ENCODE measurements at places on chromosomes 1 and 21.

GRCh38 chr1:179708434-179709195, 34.5 kb upstream of the FAM163A start:
- DNase-seq = peak; percentile 65

GRCh38 chr1:116814926-116815723, 60.9 kb downstream of the CD2 start:
- DNase-seq = no peak

DNA sequence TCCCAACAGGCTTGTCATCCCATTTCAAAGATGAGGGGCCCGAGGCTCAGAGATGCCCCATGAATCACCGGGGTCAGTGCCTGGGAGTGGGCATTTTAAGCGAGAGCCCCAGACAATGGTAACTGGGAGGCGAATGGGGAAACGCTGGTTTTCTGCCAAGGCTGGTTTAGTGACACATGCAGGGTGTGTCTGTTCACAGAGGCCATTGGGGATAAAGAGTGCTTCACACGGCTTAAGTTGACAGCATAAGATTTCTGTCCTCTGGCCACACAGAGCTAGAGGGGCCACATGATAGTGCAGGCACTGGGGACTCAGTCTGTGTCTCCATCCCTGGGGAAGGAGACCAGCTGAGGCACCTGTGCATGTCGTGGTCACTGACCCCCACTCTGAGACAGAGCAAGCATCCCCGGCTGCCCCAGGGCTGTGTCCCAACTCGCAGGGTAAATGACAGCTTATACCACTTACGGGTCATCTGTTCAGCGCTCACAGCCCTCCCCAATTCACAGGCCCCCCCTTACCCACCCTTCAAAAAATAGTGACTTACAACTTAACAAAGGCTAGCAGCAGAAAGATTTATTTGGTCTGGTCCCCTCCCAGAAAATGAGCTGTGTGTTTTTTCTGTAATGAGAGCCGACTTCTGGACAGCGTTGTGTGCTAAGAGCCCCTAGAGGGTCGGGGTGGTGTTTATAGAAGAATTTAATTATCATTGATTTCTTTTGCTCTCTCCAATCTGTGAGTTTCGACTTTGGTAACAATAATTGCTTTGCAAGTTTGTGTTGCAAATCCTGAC, 34.9 kb upstream of the ARHGEF16 start:
- no peak for DNase-seq

GRCh38 chr1:114024049-114024448, 44.8 kb downstream of the OLFML3 start:
- DNase-seq = no peak

GRCh38 chr1:114853584-114853983, 1.1 kb upstream of the SYCP1 start:
- no peak for DNase-seq

GRCh38 chr1:89957107-89957506, 37.8 kb upstream of the ZNF326 start:
- no peak for DNase-seq

GRCh38 chr21:25708467-25709065, 26.1 kb downstream of the ATP5PF start:
- no peak for DNase-seq

- DNase-seq = peak; percentile 19
Measured at GRCh38 chr21:41614511-41614910, 106.6 kb upstream of the TMPRSS2 start.

- peak; percentile 72 for DNase-seq
Measured at GRCh38 chr1:48202030-48202752, 20.3 kb upstream of the SLC5A9 start.

GRCh38 chr1:16913181-16913832, 8.4 kb upstream of the CROCC start:
- no peak for DNase-seq

DNA sequence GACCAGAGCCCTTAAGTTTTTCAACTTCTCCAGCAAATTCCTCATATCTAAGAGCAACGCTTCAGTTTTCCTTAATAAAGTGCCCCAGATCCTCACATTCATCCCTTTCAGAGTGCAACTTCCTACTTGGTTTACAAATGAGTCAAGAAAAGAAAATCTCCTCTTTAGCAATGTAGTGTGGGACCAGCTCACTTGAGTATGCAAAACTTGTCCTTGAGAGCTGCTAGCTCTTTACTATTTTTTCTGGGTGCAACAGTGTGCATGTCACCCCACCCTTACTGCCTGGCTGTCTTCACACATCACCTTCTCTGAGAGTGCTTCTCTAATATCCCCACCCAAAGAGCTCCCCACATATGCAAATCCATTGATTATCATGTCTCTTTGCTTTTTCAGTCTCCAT, 203.1 kb upstream of the CAMK1G start:
- no peak for DNase-seq

GRCh38 chr1:109275706-109276345, 7.1 kb downstream of the PSRC1 start:
- no peak for DNase-seq

GRCh38 chr1:246579818-246580217, 13.6 kb downstream of the CNST start:
- no peak for DNase-seq

GRCh38 chr1:45116340-45116739, 90.1 kb downstream of the ZSWIM5 start:
- no peak for DNase-seq

Measured in NCI-H226 (cell line).